ENCODE measurements at places on chromosomes 16 and 17.

DNA sequence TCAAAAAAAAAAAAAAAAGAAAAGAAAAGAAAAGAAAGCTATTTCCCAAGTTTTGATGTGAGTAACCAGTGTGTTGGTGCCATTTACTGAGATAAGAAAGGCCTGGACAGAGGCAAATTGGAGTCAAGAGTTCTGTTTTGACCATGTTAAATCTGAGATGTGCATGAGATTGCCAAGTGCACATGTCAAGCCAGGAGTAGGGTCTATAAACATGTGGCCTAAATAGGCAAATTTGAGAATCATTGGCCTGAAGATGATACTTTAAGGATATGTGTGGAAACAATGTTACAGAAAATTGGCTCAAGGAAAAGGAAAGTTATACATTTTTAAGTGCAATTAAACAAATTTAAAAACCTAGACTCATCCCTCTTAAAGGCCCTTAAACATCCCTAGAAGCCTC, 15.3 kb upstream of the SMG1 start:
- no peak for DNase-seq

DNA sequence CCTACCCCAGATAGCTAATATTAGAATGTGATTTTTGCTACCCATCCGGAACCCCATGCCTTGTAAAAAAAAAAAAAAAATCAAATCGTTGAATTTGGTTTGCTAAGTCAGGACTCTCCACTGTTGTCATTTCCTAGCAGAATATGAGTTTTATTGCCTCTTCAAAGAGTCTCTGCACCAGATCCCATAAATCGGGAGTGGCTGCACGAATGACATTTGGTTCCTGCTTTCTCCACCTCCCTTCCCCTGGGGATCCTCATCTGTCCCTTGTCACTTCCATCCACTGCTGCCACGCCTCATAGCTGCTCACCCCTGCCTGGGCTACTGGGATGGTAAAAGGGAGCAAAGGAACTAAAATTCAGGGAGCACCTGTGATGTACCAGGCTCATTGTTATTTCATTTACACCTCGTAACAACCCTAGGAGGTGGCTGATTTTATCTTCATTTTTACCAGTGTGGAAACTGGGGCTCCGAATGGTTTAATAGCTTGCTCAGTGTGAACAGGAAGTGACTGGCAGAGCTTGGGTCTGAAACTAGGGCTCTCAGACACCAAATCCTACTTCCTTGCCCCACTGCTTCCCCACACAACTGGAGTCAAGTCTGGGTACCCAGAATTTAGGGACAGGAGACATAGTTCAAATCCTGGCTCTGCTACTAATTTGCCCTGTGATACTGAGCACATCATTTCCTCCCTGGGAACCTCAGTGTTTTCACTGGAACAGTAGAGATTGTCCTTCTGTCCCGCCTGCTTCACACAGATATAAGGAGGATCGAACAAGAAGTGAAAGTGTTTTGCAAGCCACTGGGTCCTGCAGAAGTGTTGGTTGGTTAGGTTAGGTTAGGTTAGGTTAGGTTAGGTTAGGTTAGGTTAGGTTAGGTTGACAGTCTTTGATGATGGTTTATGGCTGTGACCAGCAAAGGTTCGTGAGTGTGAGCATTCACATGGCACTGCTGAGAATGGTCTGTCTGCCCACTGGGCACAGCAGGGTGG, 585 bp upstream of the KRT36 start:
- no peak for DNase-seq

- DNase-seq, result no peak
Observed at GRCh38 chr17:3886776-3887175, 6.1 kb downstream of the CAMKK1 start.

GRCh38 chr16:16861546-16861945, 482.6 kb downstream of the NPIPA7 start:
- DNase-seq, result peak; percentile 45

GRCh38 chr17:12830777-12831247, 41.5 kb downstream of the ARHGAP44 start:
- DNase-seq, result no peak

DNA sequence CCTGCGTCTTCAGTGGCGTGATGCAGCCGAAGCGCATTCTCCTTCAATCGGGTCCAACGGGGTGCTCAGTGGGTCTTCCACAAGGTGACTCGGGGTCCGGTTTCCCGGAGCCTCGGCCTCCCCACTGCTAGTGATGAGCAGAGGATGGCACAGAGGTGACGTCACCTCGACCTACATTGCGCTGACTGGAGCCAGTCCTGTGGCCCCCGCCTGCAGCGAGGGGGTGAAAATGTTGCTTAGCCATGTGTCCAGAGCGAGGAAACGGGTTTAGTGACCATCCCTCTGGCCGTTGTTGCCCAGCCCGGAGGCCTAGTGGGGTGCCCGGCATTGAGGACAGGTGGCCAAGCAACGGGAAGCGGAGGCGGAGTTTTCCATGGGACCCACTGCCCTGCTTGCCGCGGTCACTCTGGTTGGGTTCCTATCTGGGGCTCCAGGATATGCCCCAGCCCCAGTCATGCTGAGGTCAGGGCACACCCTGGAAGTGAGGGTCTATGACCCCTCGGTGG, 190.6 kb upstream of the CIBAR2 start:
- DNase-seq, result no peak

DNA sequence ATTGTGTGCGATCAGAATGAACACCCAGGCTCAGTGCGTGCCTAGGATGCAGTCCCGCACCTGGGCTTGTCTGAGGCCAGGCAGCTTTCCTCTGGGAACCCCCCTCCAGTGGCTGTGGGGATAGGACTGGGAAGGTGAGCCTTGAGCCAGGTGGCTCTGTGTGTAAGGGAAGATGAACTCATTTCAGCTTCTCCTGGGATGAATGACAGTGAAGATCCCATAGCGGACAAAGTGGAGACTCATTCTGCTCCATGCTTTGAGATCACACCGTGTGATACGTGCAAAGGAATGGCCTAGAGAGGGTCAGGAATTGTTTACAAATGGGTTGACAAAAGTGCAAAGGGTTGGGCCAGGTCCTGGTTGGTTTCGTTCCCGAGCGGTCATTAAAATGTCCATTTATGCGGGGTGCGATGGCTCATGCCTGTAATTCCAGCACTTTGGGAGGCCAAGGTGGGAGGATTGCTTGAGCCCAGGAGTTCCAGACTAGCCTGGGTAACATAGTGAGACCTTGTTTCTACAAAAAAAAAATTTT, 15.8 kb downstream of the GPRC5C start:
- DNase-seq, result no peak

DNA sequence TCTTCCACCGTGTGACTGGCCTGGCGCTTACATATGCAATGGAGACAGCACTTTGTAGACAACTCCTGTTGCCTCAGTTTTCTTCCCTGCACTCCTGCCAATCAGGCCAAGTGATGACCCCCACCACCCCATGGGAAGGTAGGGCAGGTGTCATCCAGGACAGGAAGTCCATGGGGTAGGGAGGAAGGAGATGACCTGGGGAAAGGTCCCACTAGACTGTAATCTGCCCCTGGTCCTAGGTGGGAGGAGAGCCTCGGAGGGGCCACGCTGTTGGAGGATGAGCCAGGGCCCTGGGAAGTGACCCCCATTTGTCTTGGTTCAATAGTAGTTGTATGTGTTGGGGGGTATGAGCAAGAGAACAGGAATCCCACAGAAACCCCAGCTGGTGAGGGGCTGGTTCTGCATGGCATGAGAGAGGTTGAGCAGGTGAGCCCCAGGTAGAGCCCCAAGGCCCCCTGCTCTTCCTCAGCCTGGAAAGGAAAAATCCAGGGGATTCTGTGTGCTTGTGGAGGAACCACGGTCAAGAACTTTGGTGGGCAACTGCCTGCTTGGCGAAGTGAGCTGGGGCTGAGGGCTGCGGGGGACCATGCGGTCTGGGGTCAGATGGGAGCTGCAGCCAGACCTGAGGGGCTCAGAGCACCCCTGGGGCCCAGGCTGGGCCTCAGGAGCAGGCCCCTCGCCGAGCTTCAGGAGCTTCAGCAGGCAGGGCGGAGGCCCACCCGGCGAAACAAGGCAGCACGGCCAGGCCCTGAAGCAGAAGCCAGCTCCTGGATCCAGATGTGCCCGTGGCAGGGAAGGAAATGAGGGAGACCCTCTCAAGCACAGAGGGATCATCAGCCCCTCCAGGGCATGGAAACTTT, 50.7 kb downstream of the NT5M start:
- DNase-seq, result no peak

GRCh38 chr17:74453665-74454196, 12.7 kb upstream of the CD300A start:
- DNase-seq, result no peak

GRCh38 chr17:29019475-29020181, 13.8 kb upstream of the SEZ6 start:
- no peak for DNase-seq

DNA sequence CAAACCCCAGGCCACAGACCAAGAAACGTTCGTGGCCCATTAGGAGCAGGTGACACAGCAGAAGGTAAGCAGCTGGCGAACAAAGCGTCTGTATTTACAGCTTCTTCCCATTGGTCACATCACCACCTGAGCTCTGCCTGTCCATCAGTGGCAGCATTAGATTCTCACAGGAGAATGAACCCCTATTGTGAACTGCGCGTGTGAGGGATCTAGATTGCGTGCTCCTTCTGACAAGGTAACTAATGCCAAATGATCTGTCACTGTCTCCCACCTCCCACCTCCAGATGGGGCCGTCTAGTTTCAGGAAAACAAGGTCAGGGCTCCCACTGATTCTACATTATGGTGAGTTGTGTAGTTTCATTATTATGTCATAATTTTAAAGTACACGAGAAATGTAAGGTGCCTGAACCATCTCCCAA, 186.3 kb downstream of the CPPED1 start:
- DNase-seq, result no peak

GRCh38 chr16:54957403-54958166, 26.9 kb downstream of the IRX5 start:
- DNase-seq, result no peak

DNA sequence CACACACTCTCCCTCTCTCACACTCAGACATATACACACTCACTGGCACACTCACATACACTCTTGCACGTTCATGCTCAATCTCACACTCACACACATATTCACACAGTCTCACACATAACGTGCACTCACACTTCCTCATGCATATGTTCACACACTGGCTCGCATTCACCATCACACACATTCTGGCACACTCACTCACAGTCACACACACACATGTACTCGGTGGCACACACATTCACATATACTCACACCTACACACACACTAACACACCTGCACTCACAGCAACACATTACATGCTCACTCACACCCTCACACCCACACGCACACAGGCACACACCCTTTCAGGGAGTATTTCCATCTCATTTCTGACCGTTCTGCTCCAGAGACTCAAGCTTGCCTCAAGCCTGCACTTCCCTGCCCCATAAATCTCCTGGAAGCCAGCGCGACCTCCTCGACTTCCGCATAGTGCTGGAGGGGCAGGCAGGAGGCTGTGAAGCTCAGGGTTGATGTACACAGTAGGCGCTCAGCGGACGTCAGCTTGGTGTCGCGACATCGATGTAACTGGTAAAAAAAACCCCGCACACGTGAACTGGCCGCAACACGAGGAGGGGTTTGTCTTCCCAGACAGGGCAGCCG, 66.7 kb upstream of the FOXF1 start:
- DNase-seq, result no peak

GRCh38 chr17:71985111-71986039, 135.4 kb upstream of the SOX9 start:
- peak; percentile 31 for DNase-seq

DNA sequence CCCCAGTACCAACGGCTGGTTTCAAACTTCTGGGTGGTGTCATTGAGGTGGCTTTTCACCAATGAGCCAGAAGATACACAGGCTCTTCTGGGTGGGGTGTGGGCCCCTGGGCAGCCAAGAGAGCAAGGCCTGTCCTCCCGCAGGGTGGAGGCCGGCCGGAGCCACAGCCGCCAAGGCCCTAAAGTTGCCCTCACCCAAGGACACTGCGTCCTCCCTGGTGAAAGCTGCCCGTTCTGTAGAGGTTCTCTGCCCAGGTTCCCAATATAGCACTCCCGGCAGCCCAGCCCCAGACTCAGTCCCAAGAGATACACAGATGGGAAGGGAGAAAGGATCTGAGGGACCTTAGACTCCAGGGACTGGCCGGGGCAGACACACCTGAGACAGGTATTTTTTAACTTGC, 10.7 kb upstream of the CACNG1 start:
- DNase-seq, result no peak

DNA sequence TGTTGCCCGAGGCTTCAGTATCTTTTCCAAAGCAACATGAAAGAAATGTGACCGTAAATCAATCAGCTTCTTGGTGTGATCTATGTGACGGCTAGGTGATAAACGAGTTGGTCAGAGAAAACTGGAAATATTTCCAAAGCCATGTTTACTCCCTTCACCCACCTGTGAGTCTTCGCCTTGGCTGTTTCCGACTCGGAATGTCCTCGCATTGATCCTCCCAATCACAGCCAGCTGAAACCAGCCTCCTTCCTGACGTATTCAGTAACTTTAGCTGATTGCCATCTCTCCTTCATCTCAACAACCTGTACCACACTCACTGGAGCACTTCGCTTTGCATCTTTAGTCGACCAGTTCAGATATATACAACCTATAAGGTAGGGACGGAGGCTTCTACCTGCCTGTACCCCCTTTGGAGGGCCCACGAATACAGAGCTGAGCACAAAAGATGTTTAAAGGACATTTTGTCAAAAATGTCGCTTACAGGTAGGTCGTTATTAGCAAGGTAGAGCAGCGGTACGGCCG, 705 bp downstream of the KRABD2 start:
- DNase-seq, result no peak

- peak; percentile 27 for DNase-seq
Observed at GRCh38 chr17:2782055-2782454, 14.2 kb upstream of the RAP1GAP2 start.

- DNase-seq, result no peak
Observed at GRCh38 chr17:55456307-55457240, 34.9 kb upstream of the MMD start.

DNA sequence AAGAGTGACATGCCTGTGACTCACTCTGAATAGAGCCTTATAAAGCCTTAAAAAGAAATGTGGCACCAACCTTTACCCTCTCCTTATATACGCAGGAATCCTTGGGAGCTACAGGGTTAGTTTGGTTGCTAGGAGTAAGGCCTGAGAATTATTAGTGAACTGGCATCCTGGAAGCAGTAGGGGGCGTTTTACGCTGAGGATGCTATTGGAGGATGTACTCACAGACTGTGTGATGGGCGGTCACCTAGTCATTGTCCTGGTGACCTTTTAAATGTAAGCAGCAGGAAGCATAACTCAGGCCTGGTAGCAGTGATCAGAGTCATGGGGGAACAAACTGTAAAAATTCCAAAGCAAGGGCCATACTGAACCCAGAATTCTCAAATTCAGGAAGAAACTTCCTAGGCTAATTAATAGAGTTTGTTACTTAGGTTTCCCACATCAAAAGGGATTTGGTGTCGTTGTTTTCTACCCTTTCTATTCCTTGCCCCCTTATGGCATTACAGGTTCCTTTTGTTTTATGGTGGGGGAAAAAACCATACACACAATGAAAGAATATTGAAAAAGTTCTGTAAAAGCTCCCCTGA, 153.8 kb downstream of the SNX11 start:
- DNase-seq, result no peak

GRCh38 chr17:68089881-68090280, 54.3 kb downstream of the KPNA2 start:
- peak; percentile 31 for DNase-seq

All from fibroblast of skin of scalp (primary cell).